ENCODE measurements at places on chromosomes 5 and 9.

- DNase-seq = no peak
Measured at GRCh38 chr5:144126707-144127106, 43.8 kb downstream of the YIPF5 start.

- no peak for DNase-seq
Measured at GRCh38 chr9:70355801-70356200, 58.7 kb downstream of the KLF9 start.

DNA sequence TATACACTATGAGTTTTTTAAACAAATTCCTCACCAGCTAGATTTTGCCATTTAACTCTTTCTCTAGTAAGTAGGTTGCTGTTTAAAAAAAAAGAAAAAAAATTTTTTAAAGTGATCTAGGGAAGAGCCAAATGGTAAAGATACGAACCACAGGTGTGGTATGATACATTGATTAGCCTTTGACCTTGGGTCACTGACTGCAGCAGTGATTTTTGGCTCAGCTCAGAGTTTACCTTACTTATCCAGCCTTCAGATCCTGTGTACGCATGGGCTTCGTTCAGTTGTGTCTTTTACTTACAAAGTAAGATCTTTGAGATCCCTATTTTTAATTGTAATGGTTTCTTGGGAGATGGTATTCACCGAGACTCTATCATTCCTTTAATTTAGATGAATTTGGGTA, 12.4 kb upstream of the GNG10 start:
- no peak for DNase-seq

DNA sequence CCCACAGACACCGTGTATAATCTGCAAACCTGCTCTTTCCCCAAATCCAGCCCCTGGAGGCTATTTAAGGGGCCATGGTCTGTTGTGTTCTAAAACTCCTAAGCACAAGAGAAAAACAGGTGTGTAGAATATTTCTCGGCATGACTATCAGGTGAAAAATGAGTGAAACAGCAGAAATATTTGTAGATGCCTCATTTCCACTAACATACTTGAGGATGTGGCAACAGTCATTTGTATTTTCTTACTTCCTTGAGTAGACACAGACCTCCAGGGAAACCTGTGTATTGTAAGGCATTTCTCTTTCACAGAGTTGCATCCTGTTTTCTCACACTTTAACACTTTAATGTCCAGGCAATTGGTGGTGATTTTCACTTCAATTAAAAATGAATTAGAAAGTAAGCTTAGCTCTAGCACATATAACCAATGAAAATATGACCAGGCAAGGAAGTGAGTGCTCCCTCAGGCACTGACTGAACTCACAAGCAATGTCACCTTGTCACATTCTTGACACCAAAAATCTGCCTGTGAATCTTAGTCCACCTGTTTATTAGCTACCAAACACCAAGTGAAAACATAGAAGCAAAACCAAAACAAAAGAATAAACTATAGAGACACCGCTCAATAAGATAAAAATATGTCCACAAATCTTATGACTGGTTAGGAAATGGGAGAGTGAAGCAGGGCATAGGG, 64.4 kb downstream of the DIRAS2 start:
- no peak for DNase-seq

DNA sequence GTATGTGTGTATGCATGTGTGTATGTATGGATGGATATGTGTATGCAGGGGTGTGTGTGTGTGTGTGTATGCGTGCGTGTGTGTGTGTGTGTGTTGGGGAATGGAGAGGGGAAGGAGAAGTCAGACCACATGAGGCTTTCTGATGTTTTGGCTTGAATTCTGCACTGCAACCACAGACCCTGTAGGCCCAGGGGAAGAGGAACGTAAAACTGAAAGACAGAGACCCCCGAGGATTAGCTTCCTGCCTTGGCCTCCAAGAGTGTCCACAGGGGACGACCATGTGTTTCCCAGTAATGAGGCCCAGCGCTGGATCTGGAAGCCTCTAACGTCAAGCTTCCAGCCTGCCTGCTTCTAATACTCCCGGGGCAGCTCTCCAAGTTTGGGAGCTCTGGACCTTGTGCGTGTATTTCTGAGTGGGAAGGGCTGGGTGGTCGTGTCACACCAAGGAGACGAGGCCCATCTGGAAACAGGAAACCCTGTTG, 5.8 kb downstream of the DCANP1 start:
- no peak for DNase-seq

DNA sequence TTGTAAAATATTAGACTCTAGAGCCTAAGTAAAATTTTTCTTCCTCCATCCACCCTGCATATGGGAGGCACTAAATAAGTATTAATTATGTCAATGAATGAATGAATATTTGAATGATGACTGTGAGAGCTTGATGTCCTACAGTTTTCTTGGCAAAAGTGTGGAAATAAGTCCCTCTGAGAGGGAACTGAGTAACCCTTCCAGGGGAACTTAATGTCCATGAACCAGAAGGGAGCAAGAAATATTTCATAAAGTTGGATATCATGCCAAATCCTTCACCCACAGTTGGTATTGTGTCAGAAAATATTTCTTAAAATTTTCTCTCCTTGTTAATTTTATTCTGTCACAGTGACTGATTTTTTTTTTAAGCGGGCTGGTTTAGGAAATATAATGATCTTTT, 36.6 kb downstream of the NNT start:
- no peak for DNase-seq

DNA sequence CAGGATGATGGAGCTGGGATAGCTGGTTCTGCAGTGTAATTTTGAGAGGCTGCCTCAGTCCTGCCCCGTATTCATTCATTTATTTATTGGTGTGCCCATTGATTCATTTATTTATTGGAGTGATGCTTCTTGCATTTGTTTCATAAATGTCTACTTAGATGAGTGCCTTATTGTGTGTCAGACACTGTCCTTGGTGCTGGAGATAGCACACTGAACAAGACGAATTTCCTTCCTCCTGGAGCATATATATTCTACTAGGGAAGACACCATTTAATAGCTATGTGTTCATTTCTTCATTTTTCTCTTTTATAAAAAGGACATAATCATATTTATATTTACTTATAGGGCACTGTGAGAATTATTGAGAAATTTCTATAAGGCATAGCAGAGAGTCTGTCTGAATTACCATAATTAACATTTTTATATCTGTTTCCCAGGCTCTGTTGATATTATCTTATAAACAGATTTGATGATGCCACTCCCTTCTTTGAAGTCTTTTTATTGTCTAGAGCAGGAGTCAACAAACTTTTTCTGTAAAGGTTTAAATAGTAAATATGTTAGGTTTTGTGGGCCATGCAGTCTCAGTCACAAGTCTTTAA, 433.9 kb upstream of the ZNF608 start:
- DNase-seq = no peak

DNA sequence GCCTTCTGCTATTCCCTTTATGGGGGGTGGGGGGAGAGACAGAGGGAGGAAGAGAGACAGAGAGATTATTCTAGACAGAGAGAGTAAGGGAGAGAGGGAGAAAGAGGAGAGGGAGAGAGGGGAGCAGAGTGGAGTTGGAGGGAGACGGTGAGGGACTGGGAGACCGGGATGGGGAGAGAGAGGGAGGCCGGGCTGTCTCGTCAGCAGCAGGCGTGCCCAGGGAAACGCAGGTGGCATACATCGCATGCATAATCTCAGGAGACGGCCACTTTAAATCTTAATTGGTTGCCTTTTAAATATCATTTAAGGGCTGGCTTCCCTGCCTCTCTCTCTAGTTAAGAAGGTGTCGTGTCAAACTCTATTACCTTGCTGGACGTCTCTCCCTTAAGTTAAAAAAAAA, 8.4 kb downstream of the IRX4 start:
- DNase-seq = no peak

- no peak for DNase-seq
Measured at GRCh38 chr5:21672911-21673310, 1180.2 kb downstream of the CDH12 start.

- DNase-seq = no peak
Measured at GRCh38 chr5:76715486-76715735, 515 bp upstream of the F2R start.

GRCh38 chr5:90873033-90873517, 314.5 kb downstream of the ADGRV1 start:
- DNase-seq = no peak

DNA sequence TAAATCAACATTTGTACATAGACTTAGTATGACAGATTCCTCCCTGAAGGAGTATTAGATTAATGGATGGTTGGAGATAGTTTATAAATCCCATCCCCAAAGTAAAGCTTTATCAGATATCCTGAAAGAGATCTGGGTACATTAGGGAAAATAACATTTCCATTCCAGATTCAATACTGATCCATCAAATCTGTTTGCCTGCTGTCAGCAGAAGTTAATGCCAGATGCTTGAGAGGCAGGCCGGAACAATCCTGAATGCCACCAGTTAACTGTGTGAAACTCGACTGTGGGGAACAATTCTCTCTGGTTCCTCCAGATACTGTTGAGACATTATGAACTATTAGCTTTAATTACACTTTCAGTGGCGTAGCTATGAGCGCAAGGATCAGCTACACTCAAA, 1166.8 kb downstream of the MAT2B start:
- DNase-seq = no peak

GRCh38 chr5:127647361-127647958, 1.4 kb upstream of the CTXN3 start:
- no peak for DNase-seq

GRCh38 chr9:134163371-134164196, 780 bp downstream of the RNU6ATAC start:
- DNase-seq = peak; percentile 29

DNA sequence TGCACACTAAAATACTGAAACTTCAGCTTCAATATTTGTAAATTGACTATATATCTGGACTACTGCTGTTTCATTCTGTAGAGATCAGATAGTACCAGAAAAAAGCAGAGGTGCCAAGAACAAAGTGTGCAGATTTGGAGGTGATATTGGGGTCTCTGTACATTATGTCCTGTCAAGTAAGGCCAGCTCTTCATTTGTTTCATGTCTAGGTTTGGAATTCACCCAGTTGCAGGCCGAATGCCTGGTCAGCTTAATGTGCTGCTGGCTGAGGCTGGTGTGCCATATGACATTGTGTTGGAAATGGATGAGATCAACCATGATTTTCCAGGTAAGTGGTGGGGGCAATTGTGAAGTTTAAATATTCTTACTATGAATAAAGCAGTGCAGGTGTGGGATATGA, 96.9 kb downstream of the NNT start:
- no peak for DNase-seq

DNA sequence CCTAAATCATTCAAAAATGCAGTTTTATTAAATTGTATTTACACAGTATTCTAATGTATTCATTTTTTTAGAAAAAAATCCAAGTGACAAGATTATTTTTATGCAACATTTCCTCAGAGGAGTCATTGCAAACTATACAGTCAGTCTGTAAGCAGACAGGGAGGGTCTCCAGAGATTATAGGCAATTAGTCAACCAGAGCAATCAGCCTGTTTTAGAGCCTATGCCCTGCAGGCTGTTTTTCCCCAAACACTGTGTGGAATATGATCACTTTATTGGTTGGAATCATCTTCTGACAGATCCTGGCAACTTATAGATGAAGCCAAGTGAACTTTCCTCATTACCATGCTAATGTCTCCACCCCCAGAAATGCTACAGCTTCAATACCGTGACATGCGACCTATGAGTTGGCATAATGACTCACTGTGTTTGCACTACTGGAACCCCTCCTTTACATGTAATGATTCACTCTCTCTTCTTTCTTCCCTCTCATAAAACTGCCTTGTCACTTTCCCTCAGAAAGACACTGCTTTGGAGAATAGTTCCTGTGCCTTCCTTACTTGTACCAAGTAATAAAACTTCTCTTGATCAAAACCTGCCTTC, 577.7 kb upstream of the FTMT start:
- peak; percentile 56 for DNase-seq

DNA sequence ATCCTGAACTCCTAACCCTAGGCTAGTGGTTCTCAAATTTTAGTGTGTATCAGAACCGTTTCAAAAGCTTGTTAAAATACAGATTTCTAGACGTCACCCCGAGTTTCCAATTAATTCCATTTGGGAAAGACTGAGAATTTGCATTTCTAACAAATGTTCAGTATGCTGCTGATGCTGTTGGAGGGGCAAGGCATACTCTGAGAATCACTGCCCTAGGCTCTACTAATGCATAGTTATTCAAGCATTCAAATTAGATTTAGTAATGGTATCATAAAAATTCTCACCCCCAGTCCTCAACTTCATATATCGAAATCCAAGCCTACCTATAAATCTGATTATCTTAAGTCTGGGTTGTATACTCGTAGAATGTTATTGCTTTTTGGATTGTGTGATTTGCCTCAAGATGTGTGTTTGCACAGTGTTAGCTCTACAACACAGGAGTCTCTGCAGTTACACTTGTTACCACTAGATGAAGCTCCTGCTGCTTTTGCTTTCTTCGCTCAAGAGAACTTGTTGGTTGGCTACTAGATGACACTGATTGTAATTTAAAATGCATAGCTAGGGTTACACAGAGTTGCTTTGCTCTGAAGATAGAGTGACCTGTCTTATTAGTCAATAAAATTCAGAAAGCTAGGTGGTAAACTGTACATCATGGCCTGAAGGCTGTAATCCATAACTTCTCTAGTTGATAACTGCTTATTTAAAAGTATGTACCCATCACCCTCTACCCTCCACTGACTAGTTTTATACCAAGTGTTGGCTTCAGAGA, 7.5 kb upstream of the ERAP2 start:
- DNase-seq = peak; percentile 48

DNA sequence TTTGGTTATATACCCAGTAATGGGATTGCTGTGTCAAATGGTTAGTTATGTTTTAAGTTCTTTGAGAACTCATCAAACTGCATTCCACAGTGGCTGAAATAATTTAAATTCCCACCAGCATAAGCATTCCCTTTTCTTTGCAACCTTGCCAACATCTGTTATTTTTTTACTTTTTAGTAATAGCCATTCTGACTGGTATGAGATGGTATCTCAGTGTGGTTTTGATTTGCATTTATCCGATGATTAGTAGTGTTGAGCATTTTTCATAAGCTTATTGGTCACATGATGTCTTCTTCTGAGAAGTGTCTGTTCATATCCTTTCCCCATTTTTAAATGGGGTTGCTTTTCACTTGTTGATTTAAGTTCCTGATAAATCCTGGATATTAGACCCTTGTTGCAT, 435.7 kb upstream of the RIOK2 start:
- DNase-seq = peak; percentile 21

All from NCI-H226 (cell line).